RCC 7860 (cell line): ENCODE measurements at places on chromosomes 3 and 15.

- no peak for DNase-seq
These were observed 297.3 kb upstream of the THBS1 start for GRCh38 chr15:39283531-39283930.

DNA sequence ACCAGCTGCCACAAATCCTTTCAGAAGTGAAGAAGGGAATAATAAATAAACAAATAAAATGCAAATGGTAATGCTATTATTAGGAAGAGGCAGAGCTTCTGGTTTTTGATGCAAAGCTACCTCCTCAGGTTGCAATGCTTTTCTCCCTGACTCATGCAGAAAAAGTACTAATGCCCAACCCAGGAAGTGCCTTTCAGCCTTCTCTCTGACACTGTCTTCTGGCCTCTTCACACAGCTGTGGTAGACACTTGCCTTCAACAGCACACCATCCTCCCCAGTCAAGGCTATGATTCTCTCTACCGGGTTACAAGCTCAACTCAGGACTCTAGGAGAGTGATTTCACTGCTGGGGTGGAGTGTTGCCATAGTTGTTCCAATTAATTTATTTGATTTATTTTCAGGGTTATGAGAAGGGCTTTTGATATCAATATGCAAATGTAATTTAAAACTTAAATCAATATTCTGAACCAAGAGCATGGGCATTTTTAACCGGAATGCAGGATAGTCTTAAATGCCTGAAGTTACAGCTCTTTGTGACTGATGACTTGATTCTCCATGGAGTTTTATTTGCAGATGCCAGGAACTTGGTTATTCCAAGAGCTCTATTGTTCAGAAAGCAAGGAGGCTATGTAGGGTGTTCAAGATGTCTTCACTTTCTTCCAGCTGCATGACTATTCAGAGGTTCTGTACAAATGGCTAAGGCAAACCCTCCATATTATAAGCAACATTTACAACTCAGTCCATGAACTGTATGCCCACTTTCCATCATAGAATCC, 27.1 kb upstream of the GALNT15 start:
- no peak for DNase-seq

GRCh38 chr3:167843886-167844285, 108.4 kb downstream of the SERPINI1 start:
- no peak for DNase-seq

DNA sequence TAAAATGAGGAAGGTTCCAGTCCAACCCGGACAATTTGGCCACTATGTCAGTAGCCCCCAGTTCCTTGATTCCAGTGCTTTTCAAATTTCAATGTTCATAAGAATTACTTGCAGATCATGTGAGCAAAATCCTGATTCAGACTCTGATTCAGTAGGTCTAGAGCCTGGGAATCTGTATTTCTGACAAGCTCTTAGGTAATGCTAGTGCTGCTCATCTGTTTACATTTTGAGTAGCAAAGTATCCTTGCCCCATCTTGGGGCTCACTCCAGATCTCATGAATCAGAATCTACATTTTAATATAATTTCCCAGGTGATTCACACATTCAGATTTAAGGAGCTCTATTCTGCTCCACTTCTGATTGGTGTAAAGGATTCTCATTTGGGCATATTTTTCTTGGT, 142.0 kb downstream of the NAALADL2 start:
- DNase-seq: no peak

DNA sequence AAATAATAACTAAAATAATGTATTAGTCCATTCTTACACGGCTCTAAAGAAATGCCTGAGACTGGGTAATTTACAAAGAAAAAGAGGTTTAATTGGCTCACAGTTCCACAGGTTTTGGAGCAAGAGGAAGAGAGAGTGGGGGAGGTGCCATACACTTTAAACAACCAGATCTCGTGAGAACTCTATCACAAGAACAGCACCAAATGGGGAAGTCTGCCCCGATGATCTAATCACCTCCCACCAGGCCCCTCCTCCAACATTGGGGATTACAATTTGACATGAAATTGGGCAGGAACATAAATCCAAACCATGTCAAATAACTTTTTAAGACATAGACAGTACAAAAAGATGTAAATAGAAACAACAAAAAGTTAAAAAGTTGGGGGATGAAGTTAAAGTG, 63.2 kb downstream of the ILDR1 start:
- DNase-seq: no peak

DNA sequence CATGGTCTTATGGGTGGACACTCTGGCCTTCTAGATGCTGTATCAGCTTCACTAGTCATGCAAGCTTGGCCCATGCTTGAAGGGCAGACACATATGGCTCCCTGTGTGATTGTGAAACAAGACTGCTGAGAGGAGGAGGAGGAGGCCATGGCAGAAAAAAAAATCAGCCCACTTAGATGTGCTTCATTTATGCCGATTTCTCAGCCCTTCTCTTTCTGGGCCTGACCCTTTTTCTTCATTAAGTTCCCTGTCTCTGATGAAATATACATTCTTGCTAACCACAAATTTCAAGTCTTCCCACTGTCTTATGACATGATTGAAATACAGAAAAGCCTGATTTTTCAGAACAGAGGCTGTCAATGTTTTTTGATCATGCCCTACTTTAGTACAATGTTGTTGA, 213.0 kb upstream of the FEZF2 start:
- DNase-seq: no peak

- DNase-seq: no peak
These were observed 373.5 kb downstream of the SHQ1 start for GRCh38 chr3:72474775-72475174.

DNA sequence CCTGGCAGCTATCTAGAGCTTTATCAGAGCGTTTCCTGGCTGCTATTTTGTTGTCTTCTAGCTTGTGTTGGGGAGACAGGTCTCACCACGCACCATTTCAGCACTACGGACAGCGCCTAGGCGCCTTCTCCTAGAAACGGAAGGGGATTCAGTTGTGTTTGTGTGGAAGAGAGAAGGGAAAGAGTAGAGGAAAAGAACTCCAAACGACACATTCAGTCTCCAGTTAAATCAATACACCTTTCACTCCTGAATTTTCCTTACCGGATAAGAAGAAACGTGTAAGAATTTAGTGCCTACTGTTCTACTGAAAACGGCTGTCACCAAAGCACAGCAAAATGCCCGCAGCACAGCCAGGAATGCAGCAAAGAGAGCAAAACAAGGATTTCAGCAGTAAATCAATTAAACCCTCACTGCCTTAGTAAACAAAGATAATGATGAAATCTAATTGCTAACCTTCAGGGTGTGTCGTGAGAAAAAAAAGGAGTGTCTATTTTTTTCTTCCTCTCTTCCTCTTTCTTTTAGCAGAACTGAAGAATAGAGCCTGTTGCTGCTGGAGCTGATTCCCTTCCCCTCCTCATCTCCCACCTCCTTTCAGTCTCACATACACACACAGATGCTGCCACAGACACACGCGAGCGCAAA, 412 bp upstream of the CTXN2 start:
- no peak for DNase-seq

- DNase-seq: no peak
These were observed 66.2 kb downstream of the FRMD4B start for GRCh38 chr3:69319652-69320051.

DNA sequence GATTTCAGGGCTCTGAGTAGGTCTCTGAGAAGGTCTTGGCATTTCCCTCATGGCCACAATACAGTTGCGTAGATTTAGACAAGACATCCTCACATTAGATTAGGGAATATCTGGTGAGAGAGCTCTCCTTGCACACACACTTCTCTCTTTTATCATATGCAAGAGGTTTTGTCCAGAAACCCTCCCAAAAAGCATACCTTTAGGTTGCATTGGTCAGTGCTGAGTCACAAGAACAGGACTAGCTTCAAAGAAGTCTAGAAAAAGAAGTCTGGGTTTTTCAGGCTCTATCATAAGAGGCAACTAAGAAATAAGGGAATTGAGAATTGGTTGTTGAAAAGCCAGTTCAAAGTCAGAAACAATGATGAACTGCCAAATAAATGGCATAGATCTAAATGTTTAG, 40.1 kb upstream of the MITF start:
- DNase-seq: no peak

- DNase-seq: no peak
These were observed 387.8 kb downstream of the TUSC7 start for GRCh38 chr3:117097351-117097750.

GRCh38 chr3:107323723-107324122, 53.5 kb upstream of the CCDC54 start:
- DNase-seq: no peak

DNA sequence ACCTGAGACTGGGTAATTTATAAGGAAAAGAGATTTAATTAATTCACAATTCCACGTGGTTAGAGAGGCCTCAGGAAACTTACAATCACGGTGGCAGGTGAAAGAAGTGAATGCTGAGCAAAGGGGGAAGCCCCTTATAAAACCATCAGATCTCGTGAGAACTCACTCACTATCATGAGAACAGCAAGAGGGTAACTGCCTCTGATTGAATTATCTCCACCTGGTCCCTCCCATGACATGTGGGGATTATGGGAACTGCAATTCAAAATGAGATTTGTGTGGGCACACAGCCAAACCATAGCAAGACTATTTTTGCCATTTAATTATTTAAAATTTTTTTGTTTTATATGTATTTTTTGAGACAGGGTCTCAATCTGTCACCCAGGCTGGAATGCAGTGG, 27.0 kb upstream of the KCTD6 start:
- no peak for DNase-seq

- DNase-seq: no peak
These were observed 389 bp upstream of the CCNB2 start for GRCh38 chr15:59104602-59104911.

DNA sequence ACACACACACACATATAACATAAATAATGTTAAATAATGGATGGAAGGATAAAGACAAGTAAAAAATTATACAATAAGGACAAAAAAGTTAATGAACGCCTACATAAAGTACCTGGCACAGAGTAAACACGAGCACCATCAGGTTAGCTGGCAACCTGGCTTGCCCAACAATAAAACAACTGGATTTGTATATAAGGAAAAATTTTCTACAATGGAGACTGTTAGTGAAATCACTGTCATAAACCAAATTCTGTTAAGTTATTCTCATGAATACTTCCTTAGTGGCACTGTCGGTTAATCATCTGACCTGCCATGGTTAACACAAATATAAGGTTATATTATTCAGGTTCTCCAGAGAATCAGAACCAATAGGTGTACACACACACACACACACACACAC, 54.8 kb downstream of the DPH6 start:
- DNase-seq: no peak

- no peak for DNase-seq
These were observed 2.2 kb upstream of the LTF start for GRCh38 chr3:46466871-46467403.

GRCh38 chr3:150351398-150351797, 56.7 kb upstream of the TSC22D2 start:
- no peak for DNase-seq

DNA sequence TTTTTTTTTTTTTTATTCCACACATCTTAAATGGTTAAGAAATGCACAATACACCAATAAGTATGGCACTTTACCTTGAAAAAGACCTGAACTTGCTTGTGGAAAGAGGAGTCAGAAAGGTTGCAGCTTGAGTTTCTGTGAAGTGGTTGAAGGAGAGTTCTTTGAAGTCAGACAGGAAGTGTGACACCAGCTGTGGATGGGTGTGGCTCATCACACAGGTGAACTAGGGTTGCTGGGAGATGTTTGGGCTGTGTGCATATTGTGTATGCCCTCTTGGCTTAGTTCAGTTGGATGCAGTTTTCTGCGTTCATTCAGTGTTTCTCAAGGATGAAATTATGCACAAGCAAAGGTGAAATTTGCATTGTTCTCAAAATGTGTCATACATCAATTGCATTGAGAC, 6.3 kb downstream of the AEN start:
- DNase-seq: no peak

- no peak for DNase-seq
These were observed at the start of gene BTLA for GRCh38 chr3:112498914-112499711. BTLA (minus strand) TSS chr3:112499472; CDS start chr3:112499358, 114 bp downstream.

DNA sequence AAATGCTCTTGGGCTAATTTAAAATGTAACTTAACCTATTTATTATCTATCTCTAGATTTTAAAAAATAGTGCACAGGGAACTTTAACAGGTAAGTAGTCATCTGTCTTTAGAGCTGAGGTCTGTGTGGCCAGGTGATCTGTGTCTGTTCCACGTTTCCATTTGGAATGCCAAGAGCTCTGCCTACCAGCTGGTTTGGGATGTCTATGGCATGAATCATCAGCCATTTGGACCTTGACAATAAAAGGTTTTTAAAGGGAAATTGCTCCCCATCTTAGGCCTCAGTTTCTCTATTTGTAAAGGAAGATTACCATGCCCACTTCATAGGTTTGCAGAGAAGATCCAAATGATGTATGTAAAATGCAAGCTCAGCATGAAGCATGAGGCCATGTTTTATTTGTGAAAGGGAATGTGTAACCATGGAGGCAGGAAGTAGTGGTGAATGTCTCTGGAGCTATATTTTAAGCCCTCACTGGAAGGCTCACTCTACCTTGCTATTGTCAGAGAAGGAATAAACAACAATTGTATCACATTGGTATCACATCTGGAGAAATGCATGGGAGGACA, 548.1 kb upstream of the LMCD1 start:
- DNase-seq: no peak

- no peak for DNase-seq
These were observed 1.2 kb upstream of the LRRC34 start for GRCh38 chr3:169813757-169814517.

GRCh38 chr3:126546549-126547239, 12.0 kb downstream of the C3orf22 start:
- DNase-seq: no peak

- DNase-seq: no peak
These were observed 174.3 kb upstream of the MBNL1 start for GRCh38 chr3:152094406-152094805.

- no peak for DNase-seq
These were observed at the start of gene GABRB3 for GRCh38 chr15:26772154-26773066. GABRB3 (minus strand) TSS chr15:26773066.

GRCh38 chr3:25292036-25292435, 136.0 kb upstream of the RARB start:
- DNase-seq: no peak

DNA sequence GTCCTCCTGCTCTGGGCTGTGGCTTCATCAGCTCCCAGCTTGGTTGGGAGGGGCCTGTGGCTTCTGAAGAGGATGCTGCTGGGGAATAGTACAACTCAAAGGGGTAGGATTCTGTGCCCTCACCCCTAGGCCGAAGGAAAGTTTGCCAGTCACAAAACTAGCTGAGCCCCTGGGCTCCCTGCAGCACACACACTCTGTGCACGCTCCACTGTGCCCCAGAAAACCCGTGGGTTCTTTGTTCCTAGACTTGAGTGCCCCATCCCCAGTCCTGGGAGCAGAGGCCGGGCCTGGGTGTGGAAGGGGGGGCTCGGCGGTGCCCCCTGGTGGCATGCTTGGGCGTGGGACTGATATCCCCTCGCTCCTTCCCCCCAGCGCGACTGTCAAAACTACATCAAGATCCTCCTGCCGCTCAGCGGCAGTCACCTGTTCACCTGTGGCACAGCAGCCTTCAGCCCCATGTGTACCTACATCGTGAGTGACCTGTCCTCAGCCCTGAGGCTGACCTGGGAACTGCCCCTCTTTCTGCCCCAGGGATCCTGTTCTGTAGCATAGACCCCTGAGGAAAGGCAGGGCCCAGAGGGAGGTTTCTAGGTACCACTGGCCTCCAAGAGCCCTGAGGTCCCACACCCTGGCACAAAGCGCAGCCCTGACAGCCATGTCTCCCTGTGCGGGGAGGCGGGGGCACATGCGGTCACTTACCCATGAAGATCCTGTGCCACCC, 14.2 kb downstream of the CIB1 start:
- DNase-seq: no peak

GRCh38 chr15:58544756-58545155, 113.0 kb downstream of the LIPC start:
- DNase-seq: no peak

GRCh38 chr15:85639752-85640381, 154.9 kb downstream of the KLHL25 start:
- DNase-seq: no peak
